ENCODE measurements at places on chromosomes 6 and 20. TPM values are rescaled to one million over a fixed set of nuclear protein-coding genes. Genes with fewer than 3 reads are reported as not detected.

The DDR1 gene
- polyA plus RNA-seq = 55.6 TPM

The WFDC2 gene
- polyA plus RNA-seq = 179 TPM

The MYLK2 gene
- polyA plus RNA-seq = 0.87 TPM

The XKR7 gene
- 0.36 TPM for polyA plus RNA-seq

The BMP6 gene
- polyA plus RNA-seq = 3.7 TPM

The OR2H1 gene
- polyA plus RNA-seq = not detected

The LPA gene
- 0.30 TPM for polyA plus RNA-seq

The SIRPB2 gene
- 0.87 TPM for polyA plus RNA-seq

The TCF15 gene
- polyA plus RNA-seq = 1.4 TPM

The ROS1 gene
- polyA plus RNA-seq = 0.11 TPM

The KCNS1 gene
- 0.35 TPM for polyA plus RNA-seq

The WFDC5 gene
- not detected for polyA plus RNA-seq

The BPI gene
- 0.13 TPM for polyA plus RNA-seq

The PMEPA1 gene
- polyA plus RNA-seq = 21.5 TPM

The DEFB124 gene
- polyA plus RNA-seq = 0.49 TPM

The COL21A1 gene
- polyA plus RNA-seq = 170 TPM
